Osteoblast (primary cell): ENCODE measurements at places on chromosomes 3 and 15.

- no peak for DNase-seq
Measured at GRCh38 chr3:89787485-89787884, 680.1 kb downstream of the EPHA3 start.

- DNase-seq: no peak
Measured at GRCh38 chr3:125010393-125010792, 45.4 kb downstream of the HEG1 start.

GRCh38 chr3:69740103-69741021 is 1.1 kb downstream of the MITF start:
- no peak for DNase-seq

GRCh38 chr3:38763569-38763968 is 52.4 kb downstream of the SCN10A start:
- DNase-seq: no peak

- no peak for DNase-seq
Measured at GRCh38 chr15:85986741-85987140, 92.9 kb upstream of the AGBL1 start.

DNA sequence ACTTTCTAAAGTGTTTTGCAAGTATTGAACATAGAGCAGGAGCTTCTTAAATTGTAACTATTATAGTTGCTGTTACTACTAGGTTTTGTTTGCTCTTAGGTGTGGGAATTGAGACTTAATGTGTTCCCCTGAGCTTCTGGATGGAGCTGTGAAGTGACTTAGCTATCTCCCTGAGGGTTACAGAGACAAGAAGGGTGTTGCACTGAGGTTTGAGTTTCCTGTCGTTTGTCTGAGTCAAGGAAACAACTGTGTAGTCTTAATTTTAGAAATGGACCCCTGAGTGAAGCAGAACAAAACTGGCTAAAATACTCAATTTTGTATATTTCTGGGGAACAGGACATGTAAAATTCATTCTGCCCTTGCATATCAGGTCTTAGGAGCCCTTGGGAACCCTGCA is 20.4 kb downstream of the TTC21A start:
- no peak for DNase-seq

GRCh38 chr3:38313263-38313662 is 31.2 kb downstream of the SLC22A14 start:
- no peak for DNase-seq

DNA sequence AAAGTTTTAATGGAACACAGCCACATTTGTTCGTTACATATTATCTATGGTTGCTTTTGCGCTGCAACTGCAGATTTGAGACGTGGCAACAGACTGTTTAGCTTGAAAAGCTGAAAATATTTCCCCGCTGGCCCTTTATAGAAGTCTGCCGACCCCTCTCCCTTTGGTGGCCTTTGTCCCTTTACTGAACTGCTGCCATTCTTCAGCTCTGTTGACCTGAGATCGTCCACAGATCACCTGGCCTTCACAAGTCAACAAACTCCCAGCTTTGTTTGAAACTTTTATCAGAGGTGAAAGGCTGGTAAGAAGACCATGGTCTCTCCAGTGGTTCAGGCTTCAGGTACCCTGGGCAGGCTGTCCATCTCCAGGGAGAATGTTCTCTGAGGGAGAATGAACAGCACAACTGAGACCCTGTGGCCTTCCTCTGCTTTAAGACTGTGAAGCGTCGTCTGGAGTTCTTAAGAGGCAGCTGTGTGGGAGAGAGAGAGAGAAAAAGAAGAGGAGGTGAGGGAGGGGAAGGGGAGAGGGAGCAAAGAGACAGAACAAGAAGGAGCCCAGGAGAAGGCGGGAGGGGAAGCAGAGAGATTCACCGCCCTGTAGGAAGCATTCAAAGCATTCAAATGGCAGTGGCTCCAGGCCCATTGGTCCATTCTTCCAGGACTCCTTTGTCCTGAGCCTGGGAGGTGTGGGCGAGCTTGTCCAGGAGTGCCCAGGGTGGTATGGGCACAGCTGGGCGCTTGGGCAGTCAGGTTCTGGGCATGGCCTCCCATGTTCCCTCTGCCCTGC is 53.7 kb upstream of the INSYN1 start:
- no peak for DNase-seq

- DNase-seq: no peak
Measured at GRCh38 chr15:64917211-64917610, 5.5 kb downstream of the ANKDD1A start.

DNA sequence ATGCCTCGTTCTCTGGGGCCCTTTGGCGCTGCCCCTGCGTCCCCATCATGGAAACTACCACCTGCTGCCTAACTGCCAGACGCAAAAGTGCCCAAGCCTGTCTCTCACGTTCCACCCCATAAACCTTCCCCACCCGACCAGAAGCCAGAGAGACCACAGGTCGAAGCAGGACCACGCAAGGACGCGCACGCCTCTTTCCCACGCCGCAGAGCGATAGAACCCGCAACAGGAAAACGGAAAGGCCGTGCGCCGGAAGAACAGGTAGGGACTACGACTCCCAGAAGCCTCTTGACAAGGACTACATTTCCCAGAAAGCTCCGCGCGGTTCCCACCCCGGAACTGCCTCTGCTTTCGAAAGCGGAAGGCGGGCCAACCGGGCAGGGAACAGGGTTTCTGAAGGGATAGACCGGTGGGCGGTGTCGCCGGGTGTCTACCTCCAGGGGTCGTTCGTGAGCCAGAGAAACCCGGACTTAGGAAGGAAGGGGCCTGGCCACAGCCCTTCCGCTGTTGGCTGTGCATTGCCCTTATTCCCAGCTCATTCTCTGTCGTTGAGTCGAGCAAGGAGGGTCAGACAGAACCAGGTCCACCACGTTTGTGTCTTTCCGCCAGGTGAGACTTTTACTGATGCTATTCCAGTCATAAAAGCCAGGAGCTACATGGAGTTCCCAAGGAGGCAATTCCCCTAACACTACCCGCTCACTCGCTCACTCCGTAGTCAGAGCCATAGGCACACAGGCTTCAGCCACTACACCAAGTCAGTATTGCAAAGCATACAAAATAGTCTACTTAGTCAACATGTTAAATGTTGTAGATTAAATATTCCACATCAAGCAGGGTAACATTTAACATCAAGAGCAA is 56.6 kb upstream of the ZBTB38 start:
- peak; percentile 97 for DNase-seq

GRCh38 chr3:14306142-14306541 is 96.3 kb upstream of the SLC6A6 start:
- no peak for DNase-seq

DNA sequence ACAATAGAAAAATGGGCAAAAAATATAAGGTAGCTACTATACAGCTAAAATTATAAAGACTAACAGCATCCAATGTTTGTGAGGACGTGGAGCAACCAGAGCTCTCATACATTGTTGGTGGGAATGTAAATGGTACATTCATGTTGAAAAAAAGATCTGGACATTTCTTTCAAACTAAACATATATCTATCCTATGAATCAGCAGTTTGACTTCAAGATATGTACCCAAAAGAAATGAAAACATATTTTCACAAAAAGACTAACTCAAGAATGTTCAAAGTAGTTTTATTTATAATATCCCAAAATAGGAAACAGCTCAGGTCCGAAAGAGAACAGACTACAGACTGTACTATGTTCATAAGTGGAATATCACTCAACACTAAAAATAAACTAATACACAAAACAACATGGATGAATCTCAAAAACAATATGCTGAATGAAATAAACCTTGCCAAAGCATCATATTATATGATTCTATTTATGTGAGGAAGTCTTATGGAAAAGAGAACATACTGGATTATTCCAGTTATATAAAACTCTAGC is 8.8 kb upstream of the TTBK2 start:
- DNase-seq: no peak

- DNase-seq: no peak
Measured at GRCh38 chr3:149566292-149566975, 91.4 kb downstream of the WWTR1 start.

- DNase-seq: no peak
Measured at GRCh38 chr3:57062101-57062631, 1.7 kb downstream of the SPATA12 start.

- DNase-seq: no peak
Measured at GRCh38 chr3:188034989-188035388, 119.0 kb upstream of the LPP start.

- DNase-seq: peak; percentile 55
Measured at GRCh38 chr15:79090487-79091203, at the start of gene RASGRF1. TSS of gene RASGRF1 (minus strand) at chr15:79090780. CDS start at chr15:79090498, 282 bp downstream.

DNA sequence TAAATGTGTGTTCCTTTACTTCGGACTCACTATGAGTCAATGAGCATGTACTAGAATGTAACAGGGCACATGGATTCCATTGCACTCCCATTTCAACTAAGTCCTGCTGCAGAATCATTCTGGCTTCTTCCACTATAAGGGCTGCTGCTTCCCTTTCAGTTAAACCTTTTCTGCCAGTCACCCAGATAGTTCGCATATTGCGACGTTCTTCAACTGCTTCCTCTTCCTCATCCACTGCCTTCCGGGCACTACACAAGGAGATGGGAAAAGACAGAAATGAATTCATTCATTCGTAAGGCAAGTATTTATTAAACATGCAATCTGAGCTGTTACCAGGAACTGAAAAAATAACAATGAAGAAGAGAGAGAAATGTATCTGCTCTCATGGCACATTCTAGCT is 55.6 kb downstream of the POLQ start:
- no peak for DNase-seq
